Glutamatergic neuron (in vitro differentiated cells): ENCODE measurements at places on chromosomes 7 and 10. TPM values are rescaled to one million over a fixed set of nuclear protein-coding genes. Genes with fewer than 3 reads are reported as not detected.

- no peak for DNase-seq
These were observed 196.8 kb downstream of the TAX1BP1 start for GRCh38 chr7:27936768-27937102.

- DNase-seq = no peak
These were observed 85.8 kb downstream of the GSAP start for GRCh38 chr7:77330169-77330882.

DNA sequence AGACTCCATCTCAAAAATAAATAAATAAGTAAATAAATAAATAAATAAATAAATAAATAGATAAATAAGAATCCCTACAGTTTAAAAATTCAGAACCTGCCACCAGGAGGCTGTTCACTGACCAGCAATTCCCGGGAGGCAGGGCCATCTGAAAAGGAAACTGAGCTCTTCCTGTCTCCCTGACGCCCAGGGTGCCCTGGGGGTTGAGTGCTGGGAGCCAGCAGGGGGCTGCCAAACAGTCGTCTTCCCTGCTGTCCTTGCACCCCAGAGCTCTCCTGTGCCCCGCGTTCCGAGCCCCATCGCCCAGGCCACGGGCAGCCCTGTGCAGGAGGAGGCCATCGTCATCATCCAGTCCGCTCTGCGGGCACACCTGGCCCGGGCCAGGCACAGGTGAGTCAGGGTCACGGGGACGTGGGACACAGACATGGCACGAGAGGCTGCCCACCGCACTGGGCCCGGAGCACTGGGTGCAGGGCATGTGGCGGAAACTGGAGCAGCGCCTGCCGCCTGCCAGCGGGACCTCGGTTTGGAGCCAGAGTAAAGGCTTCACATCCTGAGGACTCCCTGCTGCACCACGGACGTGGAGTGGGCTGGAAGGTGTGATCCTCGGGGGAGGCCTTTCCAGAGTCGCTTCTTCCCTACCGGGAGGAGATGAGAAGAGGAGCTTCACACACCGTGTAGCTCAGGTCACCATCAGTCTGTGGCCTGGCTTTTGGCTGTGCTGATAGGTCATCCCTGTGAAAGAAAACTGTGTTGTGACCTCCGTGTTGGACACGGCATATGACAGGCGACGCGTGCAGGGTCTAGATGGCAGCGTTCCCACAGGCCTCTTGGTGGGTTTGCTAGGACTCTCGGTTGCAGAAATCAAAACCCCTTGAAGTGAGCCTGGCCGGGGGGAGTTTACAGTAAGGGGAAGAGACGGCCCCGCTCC lies 25.9 kb upstream of the TTYH3 start:
- DNase-seq = no peak

- no peak for DNase-seq
These were observed 588.6 kb upstream of the MKI67 start for GRCh38 chr10:128714644-128715415.

GRCh38 chr7:155009570-155010157 lies 6.7 kb upstream of the PAXIP1 start:
- no peak for DNase-seq

GRCh38 chr7:69208848-69209247 lies 389.4 kb upstream of the AUTS2 start:
- no peak for DNase-seq

DNA sequence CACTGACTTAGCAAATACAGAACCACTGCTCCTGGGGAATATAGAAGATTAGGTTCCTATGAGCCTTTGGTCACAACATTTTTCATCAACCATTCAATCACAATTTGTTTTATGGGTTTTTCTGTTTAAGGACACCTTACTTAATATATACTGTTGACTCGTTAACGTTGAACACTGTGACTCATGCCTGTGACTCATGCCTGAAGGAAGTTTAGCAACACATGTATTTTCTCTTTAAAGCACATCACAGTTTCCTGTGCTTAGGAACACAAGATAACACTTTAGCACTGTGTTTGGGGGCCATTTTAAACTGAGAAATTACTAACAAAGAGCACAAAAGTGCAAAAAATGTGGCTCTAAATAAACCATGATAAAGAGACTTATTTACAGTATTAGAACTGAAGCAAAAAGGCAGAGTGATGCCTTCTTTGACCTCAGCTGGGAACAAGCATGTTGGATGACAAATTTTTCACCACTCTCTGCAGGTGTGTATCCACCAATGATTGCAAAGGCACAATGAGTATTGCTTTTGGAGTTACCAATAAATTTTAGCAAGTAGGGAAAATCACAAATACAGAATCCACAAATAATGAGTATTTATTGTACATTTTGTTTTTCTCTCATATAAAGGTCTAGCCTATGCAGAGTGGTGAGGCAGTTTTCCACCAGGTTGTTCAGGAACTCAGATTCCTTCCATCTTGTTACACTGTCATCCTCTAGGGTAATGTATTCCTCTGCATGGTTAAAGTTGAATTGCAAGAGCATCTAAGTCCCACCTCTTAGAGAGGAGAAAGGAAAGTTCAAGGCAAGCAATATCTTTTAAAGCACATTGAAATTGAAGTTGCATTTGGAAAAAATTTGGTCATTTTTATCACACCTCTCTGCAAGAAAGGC lies 7.3 kb downstream of the FGFBP3 start:
- DNase-seq = no peak

- no peak for DNase-seq
These were observed 12.4 kb downstream of the TMEM273 start for GRCh38 chr10:49175587-49176309.

DNA sequence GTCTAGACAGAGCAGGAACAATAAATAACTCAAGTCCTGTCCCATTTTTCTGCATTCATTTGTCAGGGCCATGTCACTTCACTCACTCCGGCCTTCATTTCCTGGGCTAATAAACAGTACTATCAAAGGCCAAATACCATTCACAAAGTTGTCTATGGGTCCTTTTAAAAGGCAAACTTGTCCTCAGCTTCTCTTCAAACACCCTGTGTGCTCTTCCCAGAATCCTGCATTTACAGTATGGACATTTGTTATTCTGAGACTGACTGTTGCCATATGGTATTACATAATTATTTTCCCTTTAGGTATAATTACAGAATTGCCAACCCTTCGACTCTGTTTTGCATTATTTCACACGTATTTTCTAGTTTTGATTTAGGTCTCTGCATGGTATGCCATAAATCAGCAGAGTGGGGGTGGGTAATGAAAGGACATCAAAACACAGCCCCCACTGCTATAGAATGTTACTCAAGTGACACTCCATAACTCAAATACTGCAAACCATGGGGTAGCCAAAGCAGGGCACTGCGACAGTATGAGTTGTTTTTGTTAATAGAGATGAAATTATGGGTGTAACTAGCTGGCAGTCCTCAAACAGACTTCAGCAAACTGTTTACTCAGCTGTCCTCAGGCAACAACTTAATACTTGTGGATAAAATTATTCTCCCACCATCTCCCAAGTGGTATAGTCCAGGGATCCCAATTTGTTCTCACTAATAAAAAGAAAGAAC lies 183.7 kb downstream of the TRIL start:
- DNase-seq = no peak

DNA sequence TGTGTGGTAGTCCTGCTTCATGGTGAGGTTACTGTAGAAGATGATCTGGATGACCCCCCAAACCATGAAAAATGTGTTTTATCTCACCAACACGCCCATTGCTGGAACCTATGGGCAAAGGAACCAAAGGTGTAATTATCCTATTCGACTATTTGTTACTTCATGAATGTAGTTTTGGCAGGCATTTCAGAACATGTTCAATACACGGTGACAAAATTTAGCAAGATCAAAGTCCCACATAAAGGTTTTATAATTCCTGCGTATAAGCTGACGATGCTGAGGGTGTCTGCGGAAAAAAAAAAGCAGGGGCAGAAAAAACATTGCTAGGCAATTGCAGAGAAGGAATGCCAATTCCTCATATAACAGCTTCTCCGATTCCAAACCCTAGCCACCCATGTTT lies 13.3 kb downstream of the RAPGEF5 start:
- DNase-seq = no peak

DNA sequence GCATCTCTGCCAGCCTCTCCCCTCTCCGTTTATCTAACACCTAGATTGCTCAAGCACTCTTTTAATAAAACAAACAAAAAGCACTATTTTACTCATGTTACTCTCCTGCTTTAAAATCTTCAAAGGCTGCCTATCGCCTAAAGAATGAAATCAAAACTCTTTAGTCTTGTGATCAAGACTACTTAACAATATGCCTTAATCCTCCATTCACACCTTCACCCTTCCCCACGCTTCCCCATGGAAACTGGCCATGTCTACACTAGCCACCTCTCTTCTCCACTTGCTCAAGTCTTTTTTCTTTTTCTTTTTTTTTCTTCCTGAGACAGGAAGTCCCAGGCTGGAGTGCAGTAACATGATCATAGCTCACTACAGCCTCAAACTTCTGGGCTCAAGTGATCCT lies 47.8 kb upstream of the TMEM213 start:
- DNase-seq = no peak

DNA sequence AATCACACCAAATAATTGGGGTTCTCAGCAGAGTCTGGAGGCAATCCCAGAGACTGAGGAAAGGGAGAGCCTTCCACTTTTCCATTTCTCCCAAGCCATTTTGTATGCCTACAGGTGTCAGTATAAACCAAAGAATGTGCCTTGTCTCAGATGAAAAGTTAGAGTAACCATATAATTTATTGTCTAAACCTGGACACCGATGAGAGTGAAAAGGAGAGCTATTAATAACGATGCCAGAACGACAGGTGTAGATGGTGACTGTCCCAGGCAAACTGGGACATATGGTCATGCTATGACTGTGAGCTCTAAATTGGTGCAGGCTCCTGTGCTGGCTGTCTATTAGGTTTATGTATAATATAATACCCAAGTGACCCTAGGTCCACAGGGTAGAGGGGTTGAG lies 219.6 kb downstream of the ARHGAP12 start:
- DNase-seq = no peak

DNA sequence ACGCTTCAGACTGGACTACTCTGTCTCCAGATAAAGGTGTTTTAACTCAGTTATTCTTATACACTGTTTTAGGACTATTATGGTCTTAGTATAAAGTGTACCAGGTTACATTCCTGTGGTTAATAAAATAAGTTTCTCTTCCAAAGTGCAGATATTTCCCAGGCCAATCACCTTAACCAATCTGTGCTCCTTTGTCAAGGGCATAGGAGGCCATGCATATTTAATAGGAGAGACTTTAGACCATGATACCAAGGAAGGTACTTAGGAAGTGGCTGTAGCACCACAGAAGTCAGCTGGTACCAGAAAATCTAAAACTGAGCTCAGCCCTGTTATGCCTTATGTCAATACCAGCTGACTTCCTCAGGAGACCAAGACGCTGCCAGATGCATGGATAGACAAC lies 226.5 kb upstream of the TMEM72 start:
- DNase-seq = no peak

DNA sequence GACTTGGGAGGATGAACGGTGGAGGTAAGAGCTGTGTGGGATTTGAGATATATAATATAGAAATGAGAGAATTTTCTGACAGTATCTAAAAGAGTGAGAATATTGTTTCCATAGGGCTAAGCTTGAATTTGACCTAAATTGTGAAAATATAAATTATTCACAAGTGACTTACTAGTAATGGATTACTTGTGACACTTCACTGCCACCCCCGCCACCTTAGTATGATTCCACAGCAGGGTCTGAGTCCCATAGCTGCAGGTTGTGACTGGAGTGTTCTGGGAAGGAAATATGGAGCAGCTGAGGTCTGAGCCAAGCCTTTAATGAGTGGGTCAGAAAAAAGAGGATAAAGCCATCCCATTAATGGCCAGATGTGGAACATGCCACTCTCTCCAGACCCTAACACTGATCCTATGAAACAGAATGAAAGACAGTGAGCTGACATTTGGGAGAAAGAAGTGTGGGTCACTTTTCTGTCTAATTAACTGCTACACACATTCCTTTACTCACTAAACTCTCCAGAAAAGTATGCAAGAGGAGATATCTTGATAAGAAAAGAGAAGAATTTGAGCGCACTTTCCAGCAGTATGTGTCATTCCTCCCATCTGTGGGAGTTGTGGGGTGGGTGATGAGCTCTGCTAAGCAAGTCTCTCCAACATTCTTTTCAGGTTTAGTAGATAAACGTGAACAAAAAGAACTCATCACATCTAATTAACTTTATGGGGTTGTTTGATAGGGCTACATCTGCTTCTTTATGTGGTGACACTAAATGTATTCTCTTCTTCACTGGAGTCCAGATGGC lies 1193.4 kb downstream of the SORCS3 start:
- no peak for DNase-seq

- DNase-seq = no peak
These were observed 22.6 kb upstream of the PRTFDC1 start for GRCh38 chr10:24974976-24975375.

- no peak for DNase-seq
These were observed 35.9 kb upstream of the SKAP2 start for GRCh38 chr7:26900251-26900650.

GRCh38 chr7:31783221-31783620 lies 96.2 kb downstream of the PPP1R17 start:
- no peak for DNase-seq

UPK3BL2 gene
- total RNA-seq = 11.4 TPM

DPCD gene
- total RNA-seq = 10.1 TPM

ZFAND2A gene
- total RNA-seq = 34.5 TPM

TMEM196 gene
- 3.6 TPM for total RNA-seq

ITPRID1 gene
- not detected for total RNA-seq

SPDYE3 gene
- total RNA-seq = not detected

BTBD16 gene
- 0.98 TPM for total RNA-seq

SUN3 gene
- not detected for total RNA-seq
